Memory B cell (primary cell): ENCODE measurements at places on chromosomes 5 and 9.

- no peak for DNase-seq
Observed at GRCh38 chr5:154190595-154191304, at the start of gene GALNT10. Gene GALNT10, plus strand, starts transcription at chr5:154190733. Its CDS starts 134 bp downstream, at chr5:154190867.

- DNase-seq, result no peak
Observed at GRCh38 chr9:134661299-134661698, 19.7 kb downstream of the COL5A1 start.

GRCh38 chr5:139391570-139392323 is 2.0 kb upstream of the MZB1 start:
- DNase-seq, result no peak

- DNase-seq, result no peak
Observed at GRCh38 chr5:127718181-127718580, 15.0 kb downstream of the CCDC192 start.

DNA sequence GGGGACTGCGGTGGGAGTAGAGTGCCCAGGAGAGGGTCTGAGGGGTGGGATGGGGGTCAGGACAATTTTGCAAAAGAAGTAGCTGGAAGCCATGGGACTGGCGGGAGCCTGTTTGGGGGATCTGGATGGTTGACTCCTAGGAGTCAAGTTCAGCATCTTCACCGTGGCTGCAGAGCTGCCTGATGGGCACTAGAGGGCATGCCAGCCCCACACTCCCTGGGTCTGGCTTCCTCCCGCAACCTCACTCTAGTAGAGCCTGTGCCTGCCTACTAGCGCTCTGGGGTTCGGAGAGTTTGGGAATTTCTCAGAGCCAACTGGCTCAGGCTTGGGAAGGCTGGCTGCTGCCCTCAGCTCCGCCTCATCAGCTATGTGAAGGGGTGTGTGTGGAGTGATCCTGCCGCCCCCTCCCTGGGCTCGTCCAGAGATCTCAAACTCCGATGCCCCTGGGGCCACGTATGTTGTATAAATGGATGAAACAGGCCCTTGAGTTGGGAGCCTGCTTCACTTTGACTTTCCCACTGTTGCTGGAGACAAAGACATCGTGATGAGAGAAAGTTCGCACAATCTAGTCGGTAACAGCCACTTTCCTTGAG is 10.8 kb downstream of the TSPAN17 start:
- peak; percentile 65 for DNase-seq

- DNase-seq, result no peak
Observed at GRCh38 chr5:113264046-113264445, 170.7 kb downstream of the TSSK1B start.

DNA sequence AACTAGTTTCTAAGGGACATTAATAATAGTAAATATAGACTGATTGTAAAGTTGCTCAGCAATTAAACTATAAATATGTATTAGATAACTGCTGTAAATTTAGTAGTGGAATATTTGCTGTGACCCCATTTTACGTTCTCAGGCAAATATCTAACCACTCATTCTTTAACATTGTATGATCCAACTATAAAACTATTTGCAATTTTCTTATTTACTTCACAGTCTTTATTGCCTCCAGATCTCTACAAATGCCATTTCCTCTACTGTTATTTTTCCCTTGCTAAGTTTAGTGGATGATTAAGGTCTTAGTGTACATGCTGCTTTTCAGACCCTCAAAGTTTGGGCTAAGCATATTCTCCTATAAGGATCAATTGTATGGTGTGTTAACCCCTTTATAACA is 526.2 kb upstream of the ST8SIA4 start:
- no peak for DNase-seq

DNA sequence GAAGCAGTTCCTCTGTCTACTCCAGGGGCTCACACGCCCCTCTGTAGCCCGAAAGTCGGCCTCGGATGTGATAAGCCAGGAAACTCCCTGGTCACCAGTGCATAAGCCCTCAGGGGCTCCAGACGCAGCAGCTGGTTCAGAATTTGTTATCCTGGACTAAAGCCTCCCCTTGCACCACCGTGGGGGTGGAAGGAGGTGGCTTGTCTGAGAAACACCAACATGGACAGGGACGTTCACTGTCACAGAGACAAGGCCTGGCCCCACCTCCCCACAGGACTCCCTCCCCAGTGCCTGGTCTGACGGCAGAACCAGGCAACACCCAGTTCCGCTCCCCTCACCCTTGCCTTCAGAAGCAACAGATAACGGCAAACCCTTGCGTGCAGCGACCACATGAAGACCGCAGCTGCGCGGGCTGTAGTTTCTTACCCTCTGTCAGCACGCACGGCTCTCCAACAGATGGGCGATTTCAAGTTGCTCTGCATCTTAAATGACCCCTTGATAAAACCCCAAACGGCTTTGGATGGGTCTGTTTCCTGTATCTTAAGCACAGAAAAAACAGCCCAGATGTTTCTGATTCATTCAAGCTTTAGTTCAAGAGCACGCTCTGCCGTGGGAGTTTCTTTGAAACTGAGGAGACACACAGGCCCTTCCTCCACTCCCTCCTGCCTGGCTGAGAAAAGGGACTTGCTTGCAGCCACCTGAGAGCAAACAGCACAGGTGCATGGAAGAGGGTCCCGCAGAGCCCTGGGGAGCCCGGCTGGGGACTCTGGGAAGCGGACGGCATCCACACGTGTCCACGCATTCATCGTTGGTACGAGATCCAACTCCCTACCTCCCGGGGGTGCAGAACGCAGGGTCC is 44.7 kb upstream of the NKD2 start:
- no peak for DNase-seq

GRCh38 chr5:35012796-35013195 is 35.0 kb downstream of the AGXT2 start:
- DNase-seq, result no peak

DNA sequence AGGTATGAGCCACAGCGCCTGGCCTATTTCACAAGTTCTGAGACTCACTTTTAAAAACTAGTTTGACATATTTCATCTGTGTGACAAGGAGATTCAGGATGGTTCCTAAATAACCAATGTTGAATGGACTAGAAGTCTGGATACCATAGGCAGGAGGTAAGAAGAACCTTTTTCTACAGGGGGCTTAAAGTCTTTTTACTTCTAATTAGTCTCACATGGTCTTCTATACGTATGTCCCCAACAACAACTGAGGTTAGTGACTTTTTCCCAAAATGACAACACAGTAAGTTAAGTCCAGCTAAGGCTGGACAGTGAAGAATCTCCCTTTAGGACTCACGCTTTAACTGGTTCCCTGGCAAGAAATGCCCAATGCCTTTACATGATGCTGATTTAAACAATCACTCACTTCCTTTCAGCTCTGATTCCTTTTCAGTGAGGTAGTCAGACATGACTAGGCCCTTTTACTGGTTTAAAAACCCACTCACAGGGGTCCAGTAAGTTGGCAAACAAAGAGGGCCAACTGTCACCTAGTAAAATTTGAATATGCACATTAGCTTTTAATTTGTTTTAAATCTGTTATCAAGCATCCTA is 12.1 kb upstream of the HAUS6 start:
- DNase-seq, result no peak

DNA sequence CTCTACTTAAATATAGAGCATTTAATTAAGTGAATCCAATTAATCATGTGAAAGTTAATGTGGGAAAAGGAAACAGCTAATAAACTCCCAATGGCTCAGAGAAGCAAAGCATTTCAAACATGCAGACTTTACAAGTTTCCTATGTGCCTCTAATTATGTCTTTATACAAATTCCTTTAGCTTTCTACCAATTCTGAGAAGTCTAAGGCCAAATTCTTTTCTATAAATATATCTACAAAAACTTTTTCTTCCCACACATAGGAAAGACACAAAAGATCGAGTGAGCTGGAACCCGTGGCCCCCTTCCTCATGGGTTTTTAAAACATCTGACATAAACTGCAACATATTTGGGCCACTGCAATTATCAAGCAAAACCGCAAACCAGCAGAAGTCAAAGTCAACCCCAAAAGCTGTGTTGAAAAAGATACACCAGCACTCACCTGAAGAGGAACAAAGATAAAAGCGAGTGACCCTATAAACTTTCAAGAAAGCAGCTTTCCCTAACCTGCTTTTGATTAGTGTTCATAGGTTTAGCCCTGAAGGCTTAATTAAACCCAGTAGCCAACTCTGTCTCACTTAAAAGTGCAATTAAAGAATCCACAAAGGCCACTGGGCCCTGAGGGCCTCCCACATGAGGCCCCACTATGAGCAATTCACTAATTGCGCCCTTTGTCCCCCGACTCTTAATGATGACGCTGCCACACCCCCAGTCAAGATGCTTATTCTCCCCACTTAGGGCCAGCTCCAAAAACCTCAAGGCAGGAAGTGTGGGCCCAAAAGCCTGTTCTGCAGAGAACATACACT is 12.1 kb downstream of the SEMA5A start:
- no peak for DNase-seq

- DNase-seq, result peak; percentile 77
Observed at GRCh38 chr9:137114613-137115393, at the start of gene DPP7. Gene DPP7, minus strand, starts transcription at chr9:137114733. Its CDS starts 20 bp downstream, at chr9:137114713.

- no peak for DNase-seq
Observed at GRCh38 chr5:66427139-66427442, 169.1 kb upstream of the MAST4 start.

DNA sequence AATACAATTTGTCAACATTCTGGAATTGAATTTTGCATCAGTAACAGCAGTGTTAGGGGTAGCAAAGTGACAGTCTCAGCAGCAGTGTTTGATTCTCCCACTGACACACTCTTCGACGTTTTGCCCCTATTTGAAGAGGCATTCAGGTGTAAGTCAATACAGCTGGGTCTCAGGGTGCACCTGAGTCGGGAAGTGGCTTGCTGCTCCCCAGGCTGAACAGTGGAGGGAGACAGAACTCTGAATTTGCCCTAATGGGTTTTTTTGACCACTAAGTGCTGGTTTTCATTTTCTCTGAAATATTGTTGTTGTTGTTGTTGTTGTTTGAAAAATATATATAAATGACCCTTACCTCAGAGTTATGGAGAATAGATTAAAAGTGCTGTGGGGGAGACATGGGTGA is 223.2 kb downstream of the TLR4 start:
- no peak for DNase-seq

DNA sequence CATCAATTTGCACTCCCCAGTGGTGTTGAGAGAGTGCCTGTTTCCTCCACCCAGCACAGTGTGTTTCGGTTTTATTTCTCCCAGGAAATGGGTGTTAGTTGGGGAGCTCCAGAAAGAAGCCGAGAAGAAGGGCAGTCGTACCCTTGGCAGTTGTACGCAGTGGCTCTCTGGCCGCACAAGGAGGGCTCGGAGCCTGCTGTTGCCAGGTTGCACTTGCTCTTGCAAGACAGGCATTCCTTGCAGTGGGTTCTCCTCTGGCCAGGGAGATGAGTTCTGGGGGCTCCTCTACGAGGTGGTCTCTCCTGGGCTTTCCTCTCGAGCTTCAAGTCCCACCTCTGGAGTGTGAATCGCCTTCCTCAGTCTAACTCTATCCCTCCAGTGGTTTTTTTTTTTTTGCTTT is 29.1 kb downstream of the QRFP start:
- no peak for DNase-seq

- no peak for DNase-seq
Observed at GRCh38 chr9:81116340-81117137, 572.8 kb downstream of the TLE1 start.

DNA sequence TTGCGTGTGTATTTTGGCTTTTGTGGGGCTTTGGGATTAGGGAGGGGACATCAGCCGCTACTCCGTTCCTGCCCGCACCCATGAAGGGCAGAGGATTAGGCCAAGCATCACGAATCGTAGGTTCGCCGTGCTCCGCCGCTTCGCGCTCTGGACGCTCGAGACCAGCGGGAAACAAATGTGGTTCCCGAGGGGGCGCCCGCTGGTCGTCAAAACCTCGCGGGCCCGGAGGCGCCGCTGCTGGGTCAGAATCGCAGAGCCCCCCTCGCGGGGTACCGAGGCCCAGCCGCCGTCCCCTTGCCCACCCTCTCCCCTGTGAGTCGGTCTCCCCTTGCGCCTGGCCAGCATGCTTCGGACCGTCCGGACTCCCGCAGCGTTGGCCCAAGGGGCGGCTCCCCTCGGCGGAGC is 2.3 kb upstream of the PAX5 start:
- peak; percentile 68 for DNase-seq

DNA sequence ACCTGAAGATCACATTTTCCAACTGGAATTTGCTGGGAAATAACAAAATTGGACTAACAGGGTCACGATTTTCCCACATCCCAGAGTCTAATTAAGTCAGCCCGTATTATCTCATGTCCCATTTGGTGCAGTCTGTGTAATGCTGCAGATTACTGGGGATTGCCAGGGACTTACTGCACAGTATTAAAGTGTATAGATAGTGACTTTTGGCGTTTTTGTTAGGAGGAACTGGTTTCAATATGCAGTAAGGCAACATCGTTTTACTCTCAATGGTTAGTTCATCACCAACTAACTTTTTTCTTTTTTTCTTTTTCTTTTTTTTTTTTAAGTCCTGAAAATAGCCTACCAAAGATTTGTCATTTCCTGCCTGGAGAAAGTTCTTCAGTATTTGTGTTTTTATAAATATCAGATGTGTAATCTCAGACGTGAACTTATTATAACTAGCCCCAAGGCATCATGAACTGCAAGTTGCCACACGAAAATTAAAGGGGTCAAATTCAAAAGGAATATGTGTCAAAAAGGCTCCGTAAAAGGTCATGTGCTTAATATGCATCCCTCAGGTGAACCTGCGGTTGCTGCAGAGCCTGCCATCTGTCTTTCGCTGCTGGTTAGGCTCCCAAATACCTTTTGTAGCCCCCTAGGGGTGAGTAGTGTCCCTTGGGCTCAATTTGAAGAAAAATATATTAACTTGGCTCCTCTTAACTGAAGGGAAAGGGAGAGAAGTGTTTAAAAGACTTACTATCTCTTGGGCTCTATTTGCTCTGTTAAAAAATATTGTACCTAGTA is 176.7 kb upstream of the ADAMTSL1 start:
- DNase-seq, result no peak

- no peak for DNase-seq
Observed at GRCh38 chr5:87775228-87775627, 362.5 kb upstream of the CCNH start.

- DNase-seq, result no peak
Observed at GRCh38 chr9:132969783-132970182, 8.7 kb upstream of the GFI1B start.

DNA sequence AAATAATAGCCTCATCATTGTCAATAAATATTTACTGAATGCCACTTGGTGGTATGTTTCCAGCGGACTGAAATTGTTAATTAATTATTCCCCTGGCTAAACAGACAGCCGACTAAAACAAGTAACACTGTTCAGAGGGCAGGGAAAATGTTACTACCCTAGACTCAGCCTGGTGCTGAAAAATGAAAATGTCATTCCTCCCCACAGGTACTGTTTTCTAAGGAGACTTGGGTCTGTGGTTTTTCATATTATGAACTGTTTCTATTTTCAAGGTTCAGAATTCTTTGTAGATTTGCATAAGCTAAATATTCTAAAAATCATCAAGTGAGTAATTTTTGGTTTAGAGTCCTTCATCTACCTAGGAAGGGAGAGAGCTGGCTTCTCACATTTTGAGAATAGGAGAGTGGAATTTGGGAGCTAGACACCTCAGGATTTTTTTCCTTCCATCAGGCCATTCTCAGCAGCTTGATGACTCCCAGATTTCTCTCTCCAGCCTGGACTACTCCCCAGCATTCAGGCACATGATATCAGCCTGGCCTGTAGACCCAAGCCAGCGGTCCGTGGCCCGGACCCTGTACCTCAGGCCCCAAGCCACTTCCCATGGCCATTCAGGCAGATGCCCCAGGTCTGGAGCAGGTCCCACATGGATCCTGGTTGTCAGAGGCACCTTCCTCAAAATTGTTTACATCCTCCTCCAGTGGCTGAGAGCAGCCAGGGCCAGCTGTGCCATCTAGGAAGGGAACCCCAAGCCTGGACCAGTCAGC is 24.4 kb downstream of the BHMT start:
- DNase-seq, result no peak
